ENCODE measurements at places on chromosomes 1 and 21. TPM values are rescaled to one million over a fixed set of nuclear protein-coding genes. Genes with fewer than 3 reads are reported as not detected.

DNA sequence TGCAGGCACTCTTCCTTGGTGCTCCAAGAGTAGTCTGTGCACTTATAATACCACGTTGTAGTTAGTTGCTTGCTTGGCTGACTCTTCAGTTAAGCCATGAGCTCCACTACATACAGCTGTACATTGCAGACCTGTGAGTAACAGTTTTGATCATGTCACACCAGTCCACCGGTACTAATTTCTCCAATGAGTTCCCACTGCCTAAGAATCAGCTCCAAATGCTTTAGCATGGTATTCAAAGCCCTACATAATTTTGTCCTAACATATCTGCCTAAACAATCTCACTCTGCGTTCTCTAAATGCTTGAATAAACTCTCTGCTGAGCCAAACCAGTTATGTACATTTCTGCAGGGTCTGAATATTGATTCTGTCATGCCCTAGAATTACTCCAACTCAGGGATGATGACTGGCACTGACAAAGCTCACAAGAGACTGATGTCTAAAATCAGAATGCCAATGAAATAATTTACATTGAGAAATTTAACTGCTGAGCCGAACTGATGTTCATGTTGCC is 200.7 kb downstream of the LHX8 start:
- DNase-seq: no peak

The SLC30A1 gene
- 13.9 TPM for total RNA-seq

The TDRD10 gene
- 0.71 TPM for total RNA-seq

DNA sequence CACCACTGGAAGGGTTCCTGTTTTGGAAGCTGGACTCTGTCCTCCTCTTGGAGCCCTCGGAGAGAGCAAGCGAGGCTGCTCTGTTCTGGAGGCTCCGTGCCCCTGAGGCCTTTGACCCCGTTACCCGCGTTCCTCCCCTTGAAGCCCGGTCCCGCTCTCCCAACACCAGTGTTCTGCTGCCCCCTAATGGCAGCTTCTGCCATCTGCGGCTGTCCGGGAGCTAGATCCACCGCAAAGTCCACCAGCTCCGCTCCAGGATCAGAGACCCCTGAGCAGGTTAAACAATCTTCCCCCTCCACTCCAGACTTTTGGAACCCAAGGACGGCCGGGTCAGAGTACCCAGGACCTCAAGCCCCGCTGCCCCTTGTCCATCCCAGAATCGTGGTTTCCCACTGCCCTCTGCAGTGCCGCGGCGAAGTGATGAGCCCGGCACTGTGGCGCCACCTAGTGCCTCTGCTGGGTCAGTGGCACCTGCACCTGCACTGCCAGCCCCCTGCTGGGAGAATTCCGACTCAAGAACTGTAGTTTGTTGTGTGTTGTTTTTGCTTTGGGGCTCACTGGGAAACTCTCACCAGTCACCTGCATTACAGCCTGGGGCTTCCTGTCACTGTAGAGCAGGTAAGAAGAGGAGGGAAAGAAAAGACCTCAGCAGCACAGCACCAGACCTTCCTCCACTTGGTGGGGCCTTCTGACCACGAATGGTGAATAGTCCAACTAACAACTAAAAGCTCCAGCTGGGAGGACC is 63.5 kb upstream of the NFASC start:
- peak; percentile 83 for DNase-seq

GRCh38 chr1:202623075-202623474 is 87.2 kb downstream of the SYT2 start:
- peak; percentile 35 for DNase-seq

- DNase-seq: no peak
Observed at GRCh38 chr1:67434491-67434890, 4.3 kb upstream of the SERBP1 start.

The KCNN3 gene
- total RNA-seq: 4.6 TPM

GRCh38 chr1:225882694-225883615 is 775 bp upstream of the TMEM63A start:
- DNase-seq: peak; percentile 60

DNA sequence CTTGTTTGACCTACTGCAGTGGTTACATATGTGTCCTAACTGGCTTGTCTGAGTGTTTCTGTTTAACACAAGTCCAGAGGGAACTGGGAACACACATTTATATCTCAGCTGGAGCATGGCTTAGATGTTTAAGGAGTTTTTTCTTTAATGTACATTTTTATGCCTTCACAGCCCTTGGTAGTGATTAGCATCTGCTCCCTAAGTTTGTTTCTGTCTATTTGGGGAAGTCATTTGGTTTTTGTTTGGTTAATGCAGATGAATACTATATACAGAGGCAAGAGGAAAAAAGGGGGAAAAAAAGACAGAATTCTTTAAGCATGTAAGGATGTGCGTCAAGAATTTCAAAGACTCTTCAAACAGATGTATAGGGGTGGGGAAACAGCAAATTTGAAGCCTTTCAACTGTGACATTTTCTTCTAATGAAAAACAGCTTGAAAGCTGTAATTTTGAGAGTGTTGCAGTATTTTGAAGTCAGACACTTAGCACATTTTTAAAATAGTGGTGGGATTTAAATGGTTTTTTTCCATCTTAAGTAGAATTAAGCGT is 15.4 kb downstream of the MACO1 start:
- DNase-seq: no peak

GRCh38 chr1:12565094-12565965 is 52.7 kb downstream of the DHRS3 start:
- peak; percentile 72 for DNase-seq

All from heart left ventricle (tissue), 16 donors.